ENCODE measurements at places on chromosomes 5 and 9.

GRCh38 chr5:42507451-42508097 lies 84.3 kb downstream of the GHR start:
- no peak for DNase-seq

DNA sequence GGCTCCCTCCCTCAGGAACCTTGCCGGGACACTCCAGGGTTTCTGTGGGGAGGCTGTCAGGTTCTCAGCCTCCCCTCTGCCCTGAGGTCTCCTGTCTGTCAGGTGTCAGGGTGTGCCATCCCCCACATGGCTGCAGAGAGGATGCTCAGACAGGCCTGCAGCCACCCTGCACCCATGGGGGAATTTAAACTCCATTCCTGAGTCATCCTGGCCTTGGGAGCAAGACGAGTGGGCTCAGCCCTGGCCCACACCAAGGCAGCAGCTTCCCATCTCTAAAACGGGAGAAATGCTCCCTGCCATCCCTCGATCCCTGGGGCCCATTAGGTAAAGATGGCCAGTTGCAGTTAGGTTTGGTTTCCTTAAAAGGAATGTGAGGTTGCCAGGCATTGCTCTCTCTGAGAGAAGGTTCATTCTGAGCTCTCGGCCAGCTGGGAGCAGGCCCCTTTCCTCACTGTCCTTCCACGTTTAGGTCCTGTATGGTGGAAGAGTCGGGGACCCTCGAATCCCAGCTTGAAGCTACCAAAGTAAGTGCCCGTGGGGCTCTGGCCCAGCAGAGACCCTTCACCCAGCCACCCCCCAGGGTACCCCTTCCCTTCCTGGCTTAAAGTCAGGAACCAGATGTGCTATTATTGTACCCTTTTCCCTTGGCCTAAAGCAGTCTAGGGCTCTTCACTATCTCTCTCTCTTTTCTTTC lies 26.6 kb downstream of the DYNC2I2 start:
- DNase-seq, result no peak

DNA sequence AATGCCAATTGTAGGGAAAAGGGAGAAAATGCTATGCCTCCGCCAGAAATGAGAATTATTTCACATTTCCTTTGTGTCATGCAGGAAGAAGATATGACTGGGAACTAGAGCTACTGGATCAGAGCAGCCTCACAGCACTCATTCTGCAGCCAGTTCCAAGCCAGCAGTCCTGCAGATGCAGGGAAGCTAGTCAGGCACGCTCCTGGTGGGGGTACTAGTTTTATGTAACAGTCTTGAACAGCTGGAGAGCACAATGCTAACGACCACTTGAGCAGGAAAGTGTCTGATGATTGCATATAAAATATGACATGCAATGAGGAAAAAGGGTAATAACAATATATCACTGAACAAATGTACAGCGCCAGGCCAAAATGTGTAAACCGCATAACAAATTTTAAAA lies 21.7 kb downstream of the CDH10 start:
- no peak for DNase-seq

- DNase-seq, result no peak
Measured at GRCh38 chr5:37029436-37029835, 152.9 kb downstream of the NIPBL start.

DNA sequence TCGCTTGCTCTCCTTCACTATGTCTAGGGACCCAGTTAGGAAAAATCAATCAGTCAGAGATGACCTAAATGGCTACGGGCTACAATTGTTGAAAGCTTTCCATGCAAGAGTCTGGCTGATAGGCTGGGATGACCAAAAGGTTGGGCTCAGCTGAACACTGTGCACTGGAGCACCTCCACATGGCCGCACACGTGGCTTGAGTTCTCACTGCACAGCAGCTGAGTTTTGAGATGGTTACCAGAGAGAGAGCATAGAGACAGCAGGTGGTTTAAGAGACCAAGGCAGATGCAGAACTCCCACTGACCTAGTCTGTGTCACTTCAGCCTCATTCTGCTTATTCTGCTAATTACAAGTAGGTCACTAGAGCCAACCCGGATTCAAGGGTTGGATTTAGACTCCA lies 2354.8 kb upstream of the C9orf72 start:
- DNase-seq, result no peak
